ENCODE measurements at places on chromosomes 5 and 9.

DNA sequence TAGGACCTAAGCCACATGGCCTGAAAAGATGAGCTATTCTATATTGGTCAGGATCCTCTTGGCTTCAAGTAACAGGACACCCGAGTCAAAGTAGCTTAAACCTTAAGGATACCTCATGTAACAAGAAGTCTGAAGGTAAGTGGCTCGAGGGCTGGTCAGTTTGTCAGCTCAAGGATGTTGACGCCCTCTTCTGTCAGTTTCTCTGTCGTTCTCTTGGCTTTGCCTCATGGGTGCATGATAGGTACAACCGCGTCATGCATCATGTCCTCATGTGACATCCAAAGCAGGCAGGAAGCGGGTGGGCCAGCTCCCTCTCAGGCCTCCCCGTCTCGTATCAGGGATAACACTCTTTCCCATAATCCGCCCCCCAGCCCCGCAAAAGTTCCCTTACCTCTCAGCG lies 22.1 kb upstream of the TCERG1 start:
- H3K36me3 ChIP-seq: no peaks in the 10 kb centered on the region
- DNase-seq: no peak
- peaks cover 3% of the 10 kb centered on the region for H3K4me1 ChIP-seq

DNA sequence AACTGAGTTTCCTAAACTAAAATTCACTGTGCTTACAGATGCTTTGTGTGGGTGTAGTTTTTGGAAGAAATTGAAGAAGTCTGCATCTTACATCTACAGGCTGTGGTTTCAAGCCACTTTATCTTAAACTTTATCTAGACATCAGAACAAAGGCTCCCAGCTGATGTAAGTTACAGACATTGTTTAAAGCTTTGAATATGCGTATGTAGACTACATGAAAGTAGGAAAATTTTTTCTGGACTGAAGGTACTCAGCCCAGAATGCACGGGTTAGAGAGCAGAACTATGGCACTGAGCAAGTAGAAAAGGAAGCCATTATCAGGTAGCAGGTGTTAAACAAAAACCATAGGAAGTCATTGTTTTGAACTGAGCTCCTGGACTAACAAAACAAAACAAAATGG lies 185.4 kb downstream of the TTC39B start:
- peak overlapping the region; percentile 24 for H3K4me3 ChIP-seq
- peak overlapping the region; percentile 74 for H3K27ac ChIP-seq
- peaks cover 20% of the 10 kb centered on the region for H3K4me1 ChIP-seq
- DNase-seq: no peak
- no peaks in the 10 kb centered on the region for H3K36me3 ChIP-seq

- H3K36me3 ChIP-seq: peaks cover 6% of the 10 kb centered on the region
- no peak for DNase-seq
- peaks cover 87% of the 10 kb centered on the region for H3K27me3 ChIP-seq
- peaks cover 16% of the 10 kb centered on the region for H3K4me1 ChIP-seq
- H3K27ac ChIP-seq: peak overlapping the region; percentile 33
- H3K4me3 ChIP-seq: peak overlapping the region; percentile 3
Measured at GRCh38 chr5:88676637-88677375, 206.2 kb downstream of the MEF2C start.

DNA sequence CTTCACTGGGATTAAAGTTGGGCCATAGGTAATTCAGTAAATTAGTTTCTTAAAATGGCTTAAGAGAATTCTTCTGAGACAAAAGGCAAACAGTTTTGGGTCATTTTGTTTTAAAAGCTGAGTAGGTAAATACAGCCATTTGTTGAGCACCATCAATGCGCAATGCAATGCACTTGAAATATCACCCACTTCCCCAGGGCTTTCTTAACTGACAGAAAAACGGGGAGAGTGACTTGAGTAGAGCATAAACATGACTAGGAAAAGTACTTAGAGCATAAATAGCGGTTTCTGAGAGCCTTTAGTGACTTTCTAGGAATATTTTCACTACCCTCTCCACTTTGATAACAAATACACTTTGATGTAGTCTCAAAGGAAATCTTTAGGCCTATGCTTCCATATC lies 27.2 kb downstream of the MLANA start:
- peaks cover 28% of the 10 kb centered on the region for H3K36me3 ChIP-seq
- peaks cover 2% of the 10 kb centered on the region for H3K4me1 ChIP-seq
- no peak overlapping the region for H3K27ac ChIP-seq
- no peaks in the 10 kb centered on the region for H3K27me3 ChIP-seq
- DNase-seq: no peak
- no peak overlapping the region for H3K4me3 ChIP-seq

DNA sequence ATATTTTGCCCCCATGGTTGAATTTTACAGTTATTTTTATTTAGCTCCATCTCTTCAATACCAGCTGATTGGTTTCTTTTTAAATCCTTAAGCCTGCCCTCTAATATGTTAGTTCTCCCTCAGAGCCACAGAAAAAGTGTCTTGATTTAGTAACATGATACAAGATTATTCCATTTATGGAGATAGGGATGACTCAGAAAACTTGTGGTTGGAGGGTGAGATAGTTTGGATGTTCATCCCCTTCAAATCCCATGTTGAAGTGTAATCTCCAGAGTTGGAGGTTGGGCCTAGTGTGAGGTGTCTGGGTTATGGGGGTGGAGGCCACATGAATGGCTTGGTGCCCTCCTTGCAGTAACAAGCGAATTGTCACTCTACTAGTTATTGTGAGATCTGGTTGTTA lies 115.7 kb downstream of the FBXO38 start:
- no peak overlapping the region for H3K27ac ChIP-seq
- H3K4me1 ChIP-seq: no peaks in the 10 kb centered on the region
- peaks cover 7% of the 10 kb centered on the region for H3K27me3 ChIP-seq
- no peak overlapping the region for H3K4me3 ChIP-seq
- no peak for DNase-seq
- H3K36me3 ChIP-seq: no peaks in the 10 kb centered on the region

GRCh38 chr9:30630459-30630858 lies 1754.0 kb upstream of the ACO1 start:
- no peak overlapping the region for H3K4me3 ChIP-seq
- H3K27ac ChIP-seq: no peak overlapping the region
- no peak for DNase-seq
- H3K27me3 ChIP-seq: no peaks in the 10 kb centered on the region

DNA sequence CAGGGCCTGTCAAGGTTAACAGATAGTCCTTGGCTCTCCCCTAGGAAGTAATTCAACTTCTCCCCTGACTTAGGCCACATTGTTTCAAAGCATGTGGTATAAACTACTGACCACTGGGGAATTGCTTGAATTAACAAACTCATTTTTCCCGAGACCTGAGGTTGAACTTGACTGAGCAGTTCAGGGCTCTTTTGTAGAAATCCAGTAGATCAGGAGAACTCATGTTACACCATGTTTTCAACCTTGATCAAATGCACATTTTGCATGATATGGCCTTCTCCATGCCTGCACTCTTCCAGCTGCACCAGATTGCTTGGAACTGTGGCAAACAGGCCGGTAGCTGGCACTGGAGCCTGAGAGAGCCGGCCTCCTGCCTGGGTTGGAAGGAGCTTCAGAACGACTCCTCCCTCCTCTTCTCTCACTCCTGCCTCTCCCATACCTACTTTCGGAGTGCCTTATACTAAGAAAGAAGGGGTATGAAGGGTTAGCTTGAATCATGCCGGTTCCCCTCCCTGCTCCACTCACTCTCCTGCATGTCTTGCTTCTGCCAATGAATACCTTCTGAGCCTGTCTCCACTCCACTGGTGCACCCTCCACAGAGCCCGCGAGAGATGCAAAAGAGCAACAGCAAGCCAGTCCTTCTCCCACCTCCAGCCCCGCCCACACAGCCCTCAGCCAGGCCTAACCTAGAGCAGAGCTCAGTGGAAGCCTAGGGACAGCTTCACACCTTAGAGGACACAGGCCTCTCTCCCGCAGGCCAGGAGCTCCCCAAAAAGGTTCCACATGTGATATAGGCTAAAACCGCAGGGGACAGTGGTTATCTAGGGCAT lies 159.4 kb downstream of the MACROH2A1 start:
- no peaks in the 10 kb centered on the region for H3K4me1 ChIP-seq
- no peak for DNase-seq
- no peak overlapping the region for H3K27ac ChIP-seq
- no peak overlapping the region for H3K4me3 ChIP-seq

GRCh38 chr5:34535944-34536623 lies 120.0 kb upstream of the RAI14 start:
- no peaks in the 10 kb centered on the region for H3K27me3 ChIP-seq
- H3K36me3 ChIP-seq: no peaks in the 10 kb centered on the region
- peaks cover 12% of the 10 kb centered on the region for H3K4me1 ChIP-seq
- H3K27ac ChIP-seq: no peak overlapping the region

- no peak overlapping the region for H3K27ac ChIP-seq
- no peak overlapping the region for H3K4me3 ChIP-seq
- DNase-seq: no peak
Measured at GRCh38 chr9:98477884-98478283, 222.4 kb upstream of the TBC1D2 start.

- H3K4me3 ChIP-seq: peak overlapping the region; percentile 79
- H3K36me3 ChIP-seq: peaks cover 44% of the 10 kb centered on the region
- H3K4me1 ChIP-seq: peaks cover 37% of the 10 kb centered on the region
- no peaks in the 10 kb centered on the region for H3K27me3 ChIP-seq
- no peak for DNase-seq
- H3K27ac ChIP-seq: peak overlapping the region; percentile 83
Measured at GRCh38 chr5:131264451-131265099, 722 bp downstream of the CDC42SE2 start.

DNA sequence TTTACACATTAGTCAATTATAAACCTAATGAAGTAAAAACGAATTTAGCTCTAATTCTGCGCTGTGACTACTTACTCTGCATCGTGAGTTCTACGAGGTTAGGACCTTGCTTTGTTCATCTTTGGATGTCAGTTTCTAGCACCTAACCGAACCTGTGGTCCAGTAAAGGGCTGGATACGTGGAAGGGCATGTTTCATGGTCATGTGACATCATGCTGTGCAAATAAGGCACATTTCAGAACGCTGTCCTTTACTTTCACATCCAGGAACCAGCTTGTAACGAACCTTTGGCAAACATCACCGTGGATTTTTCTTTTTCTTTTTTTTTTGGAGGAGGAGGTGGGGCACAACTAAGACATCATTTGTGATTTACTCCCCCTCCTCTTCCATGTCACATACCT lies 15.0 kb downstream of the BASP1 start:
- H3K27me3 ChIP-seq: no peaks in the 10 kb centered on the region
- H3K27ac ChIP-seq: no peak overlapping the region
- DNase-seq: no peak
- no peaks in the 10 kb centered on the region for H3K36me3 ChIP-seq
- H3K4me1 ChIP-seq: peaks cover 4% of the 10 kb centered on the region

- no peaks in the 10 kb centered on the region for H3K4me1 ChIP-seq
- peaks cover 15% of the 10 kb centered on the region for H3K27me3 ChIP-seq
- no peak overlapping the region for H3K27ac ChIP-seq
- no peak overlapping the region for H3K4me3 ChIP-seq
- H3K36me3 ChIP-seq: no peaks in the 10 kb centered on the region
- DNase-seq: no peak
Measured at GRCh38 chr9:91643481-91644077, 219.9 kb upstream of the NFIL3 start.

DNA sequence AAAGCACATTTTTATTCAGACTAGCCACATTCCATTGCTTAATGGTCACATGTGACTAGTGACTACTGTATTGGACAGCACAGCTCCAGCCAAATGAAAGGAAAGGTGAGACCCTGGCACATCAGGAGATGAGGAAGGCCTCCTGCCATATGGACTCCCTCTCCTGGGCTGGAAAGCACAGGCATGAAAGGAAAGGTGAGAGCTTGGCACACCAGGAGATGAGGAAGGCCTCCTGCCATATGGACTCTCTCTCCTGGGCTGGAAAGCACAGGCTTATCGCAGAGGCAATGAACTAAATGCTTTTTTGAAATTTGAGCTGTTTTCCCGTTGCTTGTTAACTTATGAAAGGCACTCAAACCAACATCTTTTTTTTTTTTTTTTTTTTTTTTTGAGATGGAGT lies 144.8 kb upstream of the SLC12A2 start:
- no peak overlapping the region for H3K27ac ChIP-seq
- H3K4me3 ChIP-seq: no peak overlapping the region

DNA sequence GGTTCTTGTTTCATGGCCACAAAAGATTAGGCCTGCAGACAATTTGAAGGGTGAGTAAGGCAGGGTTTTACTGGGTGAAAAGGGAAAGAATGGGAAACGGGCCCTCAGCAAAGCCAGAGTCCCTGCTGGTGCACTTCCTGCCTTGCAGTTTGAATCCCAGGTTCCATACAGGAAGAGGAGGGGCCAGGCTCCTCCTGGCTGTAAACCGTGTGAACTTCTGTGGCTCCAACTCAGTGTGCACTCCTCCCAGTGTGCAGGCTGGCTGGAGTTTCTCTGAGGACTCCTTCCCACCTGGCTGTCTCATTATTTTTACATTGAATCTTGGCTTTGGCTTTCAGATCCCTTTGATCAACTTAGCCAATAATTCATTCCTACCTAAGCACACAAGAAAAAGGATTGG lies 367.1 kb upstream of the KLF4 start:
- H3K36me3 ChIP-seq: no peaks in the 10 kb centered on the region
- H3K27me3 ChIP-seq: no peaks in the 10 kb centered on the region
- DNase-seq: no peak
- H3K27ac ChIP-seq: no peak overlapping the region
- no peaks in the 10 kb centered on the region for H3K4me1 ChIP-seq

DNA sequence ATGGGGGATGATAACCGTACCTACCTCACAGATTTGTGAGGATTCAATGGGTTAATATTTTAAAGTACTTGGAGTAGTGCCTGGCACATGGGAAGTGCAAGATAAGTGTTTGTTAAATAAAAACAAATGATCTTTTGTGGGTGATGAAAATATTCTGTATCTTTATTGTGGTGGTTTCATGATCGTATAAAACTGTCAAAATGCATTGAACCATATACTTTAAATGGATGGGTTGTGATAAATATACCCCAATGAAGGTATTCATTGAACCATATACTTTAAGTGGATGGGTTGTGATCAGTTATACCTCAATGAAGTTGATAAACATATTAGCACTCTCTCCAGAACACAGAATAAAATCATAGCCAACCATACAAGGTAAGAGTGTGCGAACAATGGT lies 234.5 kb downstream of the CRB2 start:
- no peaks in the 10 kb centered on the region for H3K27me3 ChIP-seq
- no peak overlapping the region for H3K4me3 ChIP-seq
- no peak for DNase-seq
- H3K36me3 ChIP-seq: peaks cover 1% of the 10 kb centered on the region
- no peaks in the 10 kb centered on the region for H3K4me1 ChIP-seq

- H3K27me3 ChIP-seq: no peaks in the 10 kb centered on the region
- H3K36me3 ChIP-seq: peaks cover 53% of the 10 kb centered on the region
- H3K4me1 ChIP-seq: peaks cover 12% of the 10 kb centered on the region
- H3K27ac ChIP-seq: no peak overlapping the region
- H3K4me3 ChIP-seq: no peak overlapping the region
- DNase-seq: no peak
Measured at GRCh38 chr9:71748280-71748743, 20.0 kb downstream of the CEMIP2 start.

DNA sequence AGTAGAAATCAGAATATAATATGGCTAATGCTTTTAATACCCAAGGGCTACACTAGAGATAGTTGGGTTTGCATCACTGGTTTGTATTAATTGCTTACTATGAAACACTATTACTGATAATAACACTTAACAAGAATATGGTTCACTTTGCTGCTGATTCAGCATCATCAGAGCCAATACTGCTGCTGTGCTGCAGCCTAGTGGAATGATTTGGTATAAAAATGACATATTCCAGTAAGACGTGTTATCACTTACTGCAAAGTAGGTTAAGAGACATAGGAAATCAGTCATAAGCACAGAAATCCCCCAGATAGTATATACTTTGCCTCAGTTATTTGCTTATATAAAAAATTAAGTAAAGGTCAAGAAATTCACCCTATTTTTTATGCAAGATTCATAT lies 2.8 kb downstream of the CDH10 start:
- H3K4me1 ChIP-seq: no peaks in the 10 kb centered on the region
- no peak overlapping the region for H3K27ac ChIP-seq
- no peaks in the 10 kb centered on the region for H3K27me3 ChIP-seq
- H3K4me3 ChIP-seq: no peak overlapping the region
- no peaks in the 10 kb centered on the region for H3K36me3 ChIP-seq
- DNase-seq: no peak

Data from T-helper 2 cell treated with Interferon-gamma antibody and Interleukin-4, amounts not matched to agents 5 μg/mL and 100 μg/mL, for 36 hours (primary cell).